Stimulated activated CD8-positive, alpha-beta memory T cell treated with anti-CD3 and anti-CD28 coated beads, Interleukin-2, amount 100 ng/mL, for 1 hour (primary cell): ENCODE measurements at places on chromosomes 2 and 18.

DNA sequence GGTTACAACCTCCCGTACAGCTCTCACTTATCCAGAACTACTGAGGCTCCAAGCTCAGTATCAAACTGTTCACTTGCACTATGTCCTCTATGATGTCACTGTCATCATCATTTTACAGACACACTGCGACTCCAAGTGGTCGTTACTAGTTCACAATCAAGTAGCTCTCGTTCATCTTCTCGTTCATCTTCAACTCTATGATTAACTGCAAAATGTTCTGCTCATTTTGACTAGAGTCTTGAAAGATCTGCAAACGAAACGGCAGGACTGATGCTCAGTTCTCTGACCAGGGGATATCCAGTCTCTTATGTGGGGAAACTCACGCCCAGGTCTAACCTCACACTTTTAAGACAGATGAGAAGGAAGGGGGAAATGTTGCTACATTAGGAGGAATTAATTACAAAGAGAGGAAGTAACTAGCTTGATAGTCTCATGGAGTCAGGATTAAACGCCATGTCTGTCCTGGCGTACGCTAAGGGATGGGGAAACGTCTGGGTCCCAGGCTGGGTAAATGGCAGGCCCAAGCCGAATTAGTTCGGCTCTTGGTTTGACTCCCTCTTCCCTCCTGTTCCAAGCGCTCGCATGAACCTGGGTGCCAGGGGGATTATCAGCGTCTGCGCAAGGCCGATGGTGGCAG lies 794 bp upstream of the CHCHD5 start:
- DNase-seq: no peak

GRCh38 chr2:71780162-71780561 lies 326.8 kb downstream of the DYSF start:
- DNase-seq: no peak

- DNase-seq: no peak
Measured at GRCh38 chr18:79385326-79385707, 10.4 kb upstream of the NFATC1 start.

DNA sequence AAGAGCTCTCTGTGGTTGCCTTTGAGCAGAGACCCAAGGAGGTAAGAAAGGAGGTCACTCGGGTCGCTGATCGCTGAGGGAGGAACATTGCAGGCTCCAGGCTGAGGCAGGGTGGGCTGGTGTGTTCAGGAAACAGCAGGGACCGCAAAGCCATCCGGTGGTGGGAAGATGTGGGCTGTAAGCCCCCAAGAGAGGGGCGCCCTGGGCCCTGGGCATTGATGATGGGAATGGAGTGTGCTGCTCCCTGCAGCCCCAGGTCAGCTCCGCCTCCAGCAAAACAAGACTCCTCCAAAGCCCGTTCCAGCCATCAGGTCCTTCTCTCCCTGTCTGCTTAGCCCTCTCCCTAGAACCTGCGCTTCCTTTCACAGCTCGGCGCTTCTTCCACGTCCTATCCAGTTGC lies 229.7 kb downstream of the KLHL29 start:
- no peak for DNase-seq

DNA sequence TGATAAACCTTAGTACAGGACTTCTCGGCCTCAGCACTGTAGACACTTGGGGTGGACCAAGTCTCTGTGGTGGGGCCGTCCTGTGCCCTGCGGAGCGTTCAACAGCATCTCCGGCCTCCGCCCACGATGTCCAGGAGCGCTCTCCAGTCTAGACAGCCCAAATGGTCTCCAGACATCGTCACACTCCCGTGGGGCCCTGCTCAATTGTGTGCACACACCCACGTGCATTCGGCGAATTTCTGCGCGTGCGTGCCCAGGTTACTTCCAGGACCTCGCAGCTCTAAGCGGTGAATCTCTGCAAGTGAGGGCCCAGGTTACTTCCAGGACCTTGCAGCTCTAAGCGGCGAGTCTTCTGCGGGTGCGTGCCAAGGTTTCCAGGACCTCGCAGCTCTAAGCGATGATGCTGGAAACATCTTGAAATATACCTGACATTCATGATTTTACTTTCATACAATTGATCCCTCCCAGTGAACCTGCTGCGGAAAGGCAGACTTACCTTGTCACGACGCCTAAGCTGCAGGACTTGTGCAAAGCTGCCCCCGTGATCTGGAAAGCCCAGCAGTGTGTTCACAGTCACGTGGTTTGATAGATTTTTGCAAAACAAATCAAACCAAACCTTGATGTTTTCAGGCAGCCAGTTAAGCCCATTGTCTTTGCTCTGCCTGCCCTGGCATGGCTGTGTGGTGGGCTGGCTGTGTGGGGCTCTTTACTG lies 16.1 kb upstream of the OTOS start:
- no peak for DNase-seq
